ENCODE measurements at places on chromosomes 5 and 9. TPM values are rescaled to one million over a fixed set of nuclear protein-coding genes. Genes with fewer than 3 reads are reported as not detected.

DNA sequence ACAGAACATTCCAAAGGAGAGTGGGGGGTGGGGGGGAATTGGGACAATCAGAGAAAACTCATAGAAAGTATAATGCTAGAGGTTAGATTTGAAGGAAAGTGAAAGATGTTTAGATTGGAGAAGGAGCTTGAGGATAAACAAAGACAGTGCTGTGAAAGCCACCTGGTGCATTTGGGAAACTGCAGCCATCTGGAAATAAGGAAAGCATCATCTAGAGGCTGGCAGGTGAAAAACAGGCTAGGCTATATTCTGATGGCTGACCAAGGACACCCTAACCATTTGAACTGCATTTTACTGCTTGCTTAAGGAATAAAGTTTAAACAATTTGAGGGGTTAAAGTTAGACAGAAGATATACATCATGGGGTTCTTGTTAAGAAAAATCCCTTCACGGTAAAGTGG, 296.4 kb downstream of the CETN3 start:
- DNase-seq, result no peak

- no peak for DNase-seq
Observed at GRCh38 chr5:148398698-148399121, 15.0 kb downstream of the FBXO38 start.

GRCh38 chr5:119082691-119083090, 11.8 kb downstream of the DMXL1 start:
- no peak for DNase-seq

DNA sequence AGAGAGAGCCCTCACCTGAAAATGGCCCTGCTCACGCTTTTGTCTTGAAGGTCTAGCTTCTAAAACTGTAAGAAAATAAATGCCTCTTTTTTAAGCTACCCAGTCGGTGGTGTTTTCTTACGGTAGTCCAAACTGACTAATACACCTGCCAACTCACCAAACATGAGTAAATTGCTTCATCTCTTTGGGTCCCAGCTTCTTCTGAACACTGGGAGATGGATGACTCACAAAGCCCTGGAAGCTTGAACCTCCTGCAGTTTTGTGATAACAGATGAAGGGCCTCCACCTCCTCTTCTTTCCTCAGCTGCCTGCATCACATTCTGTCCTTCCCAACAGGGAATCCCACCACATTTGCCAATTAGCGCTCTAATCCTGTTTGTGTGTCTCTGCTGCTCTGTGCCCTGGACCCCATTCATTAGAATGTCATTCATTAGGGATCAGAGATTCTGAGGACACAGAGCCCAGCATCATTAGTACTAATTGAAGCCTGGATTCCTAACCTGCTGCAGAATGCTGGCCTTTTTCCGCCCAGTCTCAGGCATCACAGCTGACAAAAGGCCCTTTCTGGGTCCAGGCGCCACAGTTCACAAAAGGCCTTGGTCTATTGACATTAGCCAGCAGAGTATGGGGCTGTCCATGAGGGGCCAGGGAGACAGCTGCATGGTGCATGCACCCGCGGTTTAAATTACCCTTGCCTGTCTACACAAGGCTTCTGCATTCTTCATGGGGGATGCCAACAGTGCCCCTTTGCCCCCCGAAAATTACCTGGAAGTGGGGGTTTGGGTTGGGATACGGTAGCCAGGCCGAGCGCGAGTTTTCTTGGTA, 349.3 kb downstream of the SEMA5A start:
- no peak for DNase-seq

GABRP gene
- 0.90 TPM for polyA plus RNA-seq

FCN2 gene
- 0.16 TPM for polyA plus RNA-seq
